ENCODE measurements at places on chromosomes 13 and 19.

- DNase-seq = no peak
Measured at GRCh38 chr19:58166708-58167280, 16.1 kb upstream of the ZNF274 start.

GRCh38 chr19:2478278-2478755, 2.4 kb downstream of the GADD45B start:
- DNase-seq = peak; percentile 57

- no peak for DNase-seq
Measured at GRCh38 chr13:113645329-113645728, 12.7 kb downstream of the ATP4B start.

GRCh38 chr19:21586311-21587116, 81.1 kb downstream of the ZNF429 start:
- DNase-seq = peak; percentile 40

- no peak for DNase-seq
Measured at GRCh38 chr19:29293736-29294342, 80.9 kb upstream of the UQCRFS1 start.

GRCh38 chr19:10625003-10625761, at the start of gene SLC44A2:
TSS of gene SLC44A2 (plus strand) at chr19:10625553. CDS start at chr19:10625634, 81 bp downstream.
- DNase-seq = no peak

- no peak for DNase-seq
Measured at GRCh38 chr13:26589754-26590153, 32.3 kb downstream of the WASF3 start.

DNA sequence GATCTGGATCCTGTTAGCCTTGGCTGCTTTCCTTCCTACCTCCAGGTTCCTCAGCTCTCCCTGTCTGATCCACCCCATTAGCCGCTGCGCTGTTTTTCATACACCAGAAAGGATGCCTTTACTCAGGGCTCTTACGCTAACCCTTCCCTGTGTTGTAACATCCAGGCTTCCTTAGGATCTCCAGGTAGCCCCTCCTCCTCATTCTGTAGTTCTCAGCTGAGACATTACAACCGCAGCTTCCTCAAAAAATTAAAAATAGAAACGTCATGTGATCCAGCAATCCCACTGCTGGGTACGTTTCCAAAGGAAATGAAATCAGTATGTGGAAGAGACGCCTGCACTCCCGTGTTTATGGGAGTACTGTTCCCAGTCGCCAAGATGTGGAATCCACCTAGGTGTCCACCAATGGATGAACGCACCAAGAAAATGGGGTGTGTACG, 18.4 kb upstream of the MYADM start:
- DNase-seq = no peak

GRCh38 chr13:36310417-36311108, 12.9 kb upstream of the CCDC169 start:
- no peak for DNase-seq

- DNase-seq = no peak
Measured at GRCh38 chr13:26017196-26017921, 34.5 kb downstream of the SHISA2 start.

DNA sequence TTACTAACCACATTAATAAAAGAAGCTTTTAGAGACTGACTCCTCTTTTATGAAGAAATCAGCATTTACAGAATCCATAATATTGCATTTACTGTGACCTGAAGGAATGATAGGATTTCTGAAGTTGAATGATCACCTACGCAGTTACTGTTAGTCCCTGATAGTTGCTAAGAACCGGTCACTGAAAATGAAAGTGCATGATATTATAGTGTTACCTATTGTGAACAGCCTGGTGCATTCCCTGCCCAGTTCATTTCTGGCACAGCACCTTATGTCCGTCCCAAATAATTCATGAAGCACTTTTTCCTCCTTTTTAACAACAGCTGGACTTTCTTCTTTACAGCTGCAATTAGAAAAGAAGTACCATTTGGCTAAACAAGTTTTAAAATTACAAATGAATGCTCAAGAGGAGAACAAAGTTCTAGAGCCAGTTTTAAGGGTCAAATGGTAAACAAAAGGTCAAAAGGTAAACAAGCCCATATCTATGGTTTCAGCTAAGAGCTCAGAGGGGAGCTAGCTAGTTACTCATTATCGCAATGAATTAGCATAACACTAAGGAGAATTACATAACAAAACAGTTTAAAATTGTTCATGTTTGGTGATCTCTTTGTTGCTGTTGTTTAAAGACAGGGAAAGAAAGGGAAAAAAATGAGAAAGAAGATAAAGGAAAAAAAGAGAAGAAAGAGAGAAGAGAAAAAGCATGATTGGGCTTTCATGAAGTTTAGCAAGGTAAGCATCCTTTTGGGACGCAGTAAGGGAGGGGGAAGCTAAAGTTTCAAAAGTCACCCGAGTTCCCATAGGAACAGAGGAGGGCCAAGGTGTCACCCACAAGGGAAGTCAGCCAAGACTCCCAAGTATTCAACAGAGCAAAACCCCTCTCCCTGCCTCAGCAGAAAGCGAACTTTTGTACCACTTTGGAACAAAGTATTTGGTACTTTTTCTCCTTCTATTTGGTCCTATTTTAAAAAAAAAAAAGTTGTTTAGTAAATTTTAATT, 50.2 kb downstream of the FLT3 start:
- no peak for DNase-seq

- DNase-seq = no peak
Measured at GRCh38 chr19:29711584-29712132, 3.4 kb downstream of the C19orf12 start.

GRCh38 chr13:76326343-76326742, 559.9 kb downstream of the KCTD12 start:
- DNase-seq = no peak

- DNase-seq = peak; percentile 40
Measured at GRCh38 chr19:42281146-42281826, 12.2 kb downstream of the CIC start.

DNA sequence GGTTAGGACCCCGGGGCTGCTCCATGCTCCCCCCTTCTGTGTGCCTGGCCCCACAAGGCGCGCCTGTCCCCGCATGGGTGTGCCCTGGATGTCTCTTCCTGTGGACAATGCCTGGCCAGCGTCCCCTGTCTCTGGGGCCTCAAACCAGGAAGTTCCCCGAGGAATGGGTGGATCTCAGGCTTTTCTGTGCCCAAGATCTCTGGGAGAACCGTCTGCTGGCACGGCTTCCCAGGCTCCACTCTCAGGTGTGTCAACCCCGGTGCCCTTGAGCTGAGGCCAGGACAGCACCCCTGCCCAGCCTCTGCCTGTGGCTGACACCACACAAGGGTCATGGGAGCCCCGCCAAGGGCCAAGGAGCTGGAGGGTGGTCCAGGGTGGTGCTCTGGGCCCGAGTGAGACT, 15.7 kb downstream of the ZNF444 start:
- no peak for DNase-seq

GRCh38 chr13:25217023-25217885, 45.2 kb upstream of the AMER2 start:
- no peak for DNase-seq

- no peak for DNase-seq
Measured at GRCh38 chr13:42807866-42808265, 26.5 kb downstream of the FAM216B start.

GRCh38 chr13:20182231-20182846, 10.4 kb downstream of the GJB2 start:
- peak; percentile 53 for DNase-seq

- no peak for DNase-seq
Measured at GRCh38 chr13:110135977-110136597, 170.9 kb downstream of the COL4A1 start.

DNA sequence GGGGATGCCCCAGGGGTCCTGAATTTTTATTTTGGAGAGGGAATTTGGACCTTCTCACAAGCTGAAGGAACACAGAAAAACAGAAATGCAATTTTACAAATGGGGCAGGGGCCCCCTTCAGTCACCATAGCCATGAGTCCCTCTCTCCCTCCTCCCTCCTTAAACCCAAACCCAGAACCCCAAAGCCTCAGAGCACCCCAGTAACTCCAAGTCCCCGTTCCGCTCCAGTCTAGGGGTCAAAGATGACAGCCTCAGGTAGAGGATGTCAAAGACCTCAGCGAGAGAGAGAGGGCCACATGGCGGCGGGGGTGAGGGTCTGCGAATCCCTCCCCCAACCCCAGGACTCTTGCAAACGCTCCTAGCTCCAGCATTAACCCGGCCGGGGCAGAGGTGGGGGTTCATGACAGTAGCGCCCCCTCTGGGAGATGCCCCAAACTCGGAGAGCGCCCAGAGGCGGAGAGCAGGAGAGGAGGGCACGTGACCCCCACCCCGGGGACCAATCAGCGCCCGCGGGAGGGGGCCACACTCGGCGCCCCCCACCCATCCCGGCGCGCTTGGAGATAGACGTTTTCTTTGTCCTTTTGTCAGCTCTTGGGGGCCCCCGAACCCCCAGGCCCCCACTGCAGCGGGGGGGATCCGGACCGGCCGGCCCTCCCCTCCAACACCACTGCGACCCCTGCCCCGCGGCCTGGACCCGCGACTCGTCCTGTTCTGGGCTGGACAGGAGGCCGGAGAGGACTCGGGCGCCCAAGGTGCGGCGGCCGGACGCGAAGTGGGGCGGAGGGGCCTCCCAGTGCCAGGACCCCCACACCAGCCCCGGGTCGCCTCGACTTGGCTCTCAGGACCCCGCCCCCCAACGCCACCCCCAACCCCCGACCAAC, 20.8 kb upstream of the SEMA6B start:
- no peak for DNase-seq

DNA sequence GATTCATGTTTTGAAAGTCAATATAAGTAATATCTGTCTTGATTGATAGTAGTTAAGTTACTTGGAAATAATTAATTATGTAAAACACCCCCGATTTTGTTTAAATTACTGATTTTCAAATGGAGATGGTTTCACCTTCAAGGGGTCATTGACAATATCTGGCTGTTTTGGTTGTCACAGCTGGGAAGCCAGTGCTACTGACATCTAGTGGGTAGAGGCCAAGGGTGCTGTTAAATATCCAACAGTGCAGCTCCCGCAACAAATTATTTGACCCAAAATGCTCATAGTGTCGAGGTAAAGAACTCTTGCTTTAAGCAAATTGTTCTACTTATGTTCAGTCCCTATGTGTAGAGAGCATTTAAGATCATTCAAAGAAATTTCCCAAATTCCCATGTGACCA, 50.6 kb upstream of the PCDH20 start:
- DNase-seq = no peak

GRCh38 chr13:52359534-52359933, 46.4 kb downstream of the THSD1 start:
- no peak for DNase-seq

GRCh38 chr13:111897846-111898215, 169.1 kb upstream of the SOX1 start:
- DNase-seq = no peak

DNA sequence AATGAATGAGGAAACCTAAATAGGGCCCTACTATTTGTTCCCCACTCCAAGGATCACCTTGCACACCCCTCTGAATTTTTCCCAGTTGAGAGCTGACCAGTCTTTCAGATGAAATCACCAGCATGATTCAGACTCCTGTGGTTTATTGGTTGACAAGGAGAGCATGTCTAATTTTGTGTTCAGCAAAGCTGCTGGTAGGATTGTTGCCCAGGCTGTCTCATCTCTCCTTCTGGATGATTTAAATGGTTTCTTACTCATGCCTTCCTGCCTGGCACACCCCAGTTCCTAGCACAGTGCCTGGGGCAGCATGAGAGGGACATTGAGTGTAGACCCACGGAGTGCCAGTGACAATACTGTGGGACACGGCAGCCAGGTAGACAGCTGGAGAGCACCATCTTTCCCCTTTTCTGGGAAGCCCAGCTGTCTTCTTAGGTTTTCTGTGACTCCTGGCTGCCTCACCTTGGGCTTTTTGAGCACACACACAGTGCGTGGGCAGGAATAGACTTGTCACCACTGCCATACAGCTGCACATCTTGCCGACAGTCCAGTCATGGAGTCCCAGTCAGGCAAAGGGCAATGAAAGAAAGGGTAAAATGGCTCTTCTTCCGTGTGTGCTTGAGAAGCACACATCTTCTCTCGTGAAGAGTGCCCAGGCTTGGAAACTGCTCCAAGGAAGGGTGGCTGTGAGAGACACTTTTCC, 12.3 kb downstream of the FGF9 start:
- DNase-seq = no peak

DNA sequence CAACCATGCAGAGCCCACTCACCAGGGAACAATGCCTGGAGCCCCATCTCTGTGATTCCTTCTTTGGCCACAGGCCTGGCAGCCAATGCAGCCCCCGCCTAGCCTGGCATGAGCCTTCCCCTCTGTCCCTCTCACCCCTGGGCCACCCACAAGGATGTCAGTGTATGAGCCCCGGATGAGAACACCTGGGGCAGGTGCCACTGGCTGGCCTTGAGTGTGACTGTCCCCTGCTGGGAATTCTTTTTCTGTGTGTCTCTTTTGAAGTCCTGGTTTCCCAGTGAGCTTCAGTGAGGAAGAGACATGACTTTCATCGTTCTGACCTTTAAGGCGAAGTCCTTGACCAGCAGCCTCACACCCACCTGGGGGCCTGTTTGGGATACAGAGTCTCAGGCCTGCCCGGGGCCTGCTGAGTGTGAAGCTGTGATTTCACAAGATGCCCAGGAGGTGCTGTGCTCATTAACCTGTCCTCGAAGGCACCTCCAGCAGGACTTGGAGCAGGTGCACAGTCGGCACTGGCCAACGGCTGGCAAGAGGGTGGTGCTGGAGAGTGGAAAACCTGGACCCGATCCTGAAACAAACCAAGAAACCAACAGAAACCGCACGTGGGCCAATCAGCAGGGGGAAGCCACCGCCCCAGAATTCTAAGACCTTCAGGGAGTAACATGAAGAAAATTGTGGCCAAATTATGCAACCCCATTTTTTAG, 27.4 kb upstream of the SPACA7 start:
- DNase-seq = no peak

DNA sequence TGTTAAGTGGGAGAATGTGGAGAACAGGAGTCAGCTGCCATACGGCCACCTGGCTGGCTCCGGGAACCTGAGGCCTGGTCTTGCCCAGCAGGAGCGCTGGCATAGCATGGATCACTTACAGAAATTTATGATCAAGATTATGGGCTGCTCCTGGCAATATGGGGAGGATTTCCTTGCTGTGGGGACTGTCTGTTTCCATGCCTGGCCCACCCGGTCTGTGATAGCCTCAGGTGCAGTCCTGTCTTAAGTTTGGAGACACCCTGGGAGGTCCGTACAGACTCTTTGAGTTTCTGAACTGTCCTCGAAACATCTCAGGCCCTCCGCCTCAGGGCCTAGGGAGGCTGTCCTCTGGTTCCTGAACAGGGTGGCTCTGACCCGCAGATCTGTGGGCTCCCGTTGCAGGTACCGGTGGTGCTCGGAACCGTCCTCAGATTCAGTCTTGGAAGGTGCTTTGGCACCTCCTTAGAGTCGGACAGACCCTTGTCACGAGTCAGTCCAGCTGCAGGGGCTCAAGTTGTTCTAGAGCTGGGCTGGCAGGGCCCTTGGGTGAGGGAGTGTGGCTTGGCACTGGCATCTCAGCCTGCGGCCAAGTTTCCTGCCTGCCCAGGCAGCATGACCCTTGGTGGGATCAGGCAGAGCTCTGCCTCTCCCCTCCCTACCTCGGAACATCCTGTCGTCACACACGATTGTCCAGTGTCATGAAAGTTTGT, 4.9 kb downstream of the TFDP1 start:
- DNase-seq = no peak

DNA sequence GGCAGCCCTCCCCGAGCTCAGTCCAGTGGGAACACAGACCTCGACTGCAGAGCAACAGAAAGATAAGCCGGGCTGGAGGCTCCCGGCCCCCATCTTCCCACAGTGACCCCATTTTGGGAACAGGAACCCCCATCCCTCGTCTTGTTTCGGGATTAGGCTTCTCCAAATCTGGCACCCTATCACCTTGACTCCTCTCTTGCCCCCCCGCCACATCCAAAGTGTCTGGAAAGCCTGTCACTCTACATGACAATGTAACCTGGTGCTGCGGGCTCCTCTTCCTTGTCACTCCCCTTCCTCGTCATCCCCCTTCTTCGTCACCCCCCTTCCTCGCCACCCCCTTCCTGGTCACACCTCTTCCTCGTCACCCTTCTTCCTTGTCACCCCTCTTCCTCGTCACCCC, 10.1 kb downstream of the PAK4 start:
- no peak for DNase-seq

All from stimulated activated CD4-positive, alpha-beta T cell treated with anti-CD3 and anti-CD28 coated beads, Interleukin-2, amount 100 ng/mL, for 24 hours (primary cell).